ENCODE measurements at places on chromosomes 16 and 17.

DNA sequence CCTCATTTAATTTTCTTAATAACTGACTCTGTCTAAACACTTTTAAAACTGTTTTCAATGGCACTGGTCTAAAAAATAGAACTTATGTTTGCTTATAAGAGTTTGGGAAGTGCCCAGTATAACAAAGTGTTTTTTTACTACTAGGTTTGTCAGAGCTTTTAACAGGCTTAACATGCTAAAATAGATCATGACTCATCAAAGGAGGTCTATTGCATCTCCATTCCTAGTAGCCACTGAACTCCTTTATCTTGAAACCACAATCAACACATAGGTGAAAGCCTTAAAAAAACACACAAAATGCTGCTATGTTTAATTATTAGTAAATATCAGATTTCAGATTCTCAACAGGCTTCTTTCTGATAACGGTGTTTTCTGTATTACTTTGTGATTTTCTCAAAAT, 196.4 kb upstream of the KIF2B start:
- H3K27me3 ChIP-seq, result no peaks in the 10 kb centered on the region
- no peaks in the 10 kb centered on the region for H3K36me3 ChIP-seq
- no peak overlapping the region for H3K4me3 ChIP-seq

DNA sequence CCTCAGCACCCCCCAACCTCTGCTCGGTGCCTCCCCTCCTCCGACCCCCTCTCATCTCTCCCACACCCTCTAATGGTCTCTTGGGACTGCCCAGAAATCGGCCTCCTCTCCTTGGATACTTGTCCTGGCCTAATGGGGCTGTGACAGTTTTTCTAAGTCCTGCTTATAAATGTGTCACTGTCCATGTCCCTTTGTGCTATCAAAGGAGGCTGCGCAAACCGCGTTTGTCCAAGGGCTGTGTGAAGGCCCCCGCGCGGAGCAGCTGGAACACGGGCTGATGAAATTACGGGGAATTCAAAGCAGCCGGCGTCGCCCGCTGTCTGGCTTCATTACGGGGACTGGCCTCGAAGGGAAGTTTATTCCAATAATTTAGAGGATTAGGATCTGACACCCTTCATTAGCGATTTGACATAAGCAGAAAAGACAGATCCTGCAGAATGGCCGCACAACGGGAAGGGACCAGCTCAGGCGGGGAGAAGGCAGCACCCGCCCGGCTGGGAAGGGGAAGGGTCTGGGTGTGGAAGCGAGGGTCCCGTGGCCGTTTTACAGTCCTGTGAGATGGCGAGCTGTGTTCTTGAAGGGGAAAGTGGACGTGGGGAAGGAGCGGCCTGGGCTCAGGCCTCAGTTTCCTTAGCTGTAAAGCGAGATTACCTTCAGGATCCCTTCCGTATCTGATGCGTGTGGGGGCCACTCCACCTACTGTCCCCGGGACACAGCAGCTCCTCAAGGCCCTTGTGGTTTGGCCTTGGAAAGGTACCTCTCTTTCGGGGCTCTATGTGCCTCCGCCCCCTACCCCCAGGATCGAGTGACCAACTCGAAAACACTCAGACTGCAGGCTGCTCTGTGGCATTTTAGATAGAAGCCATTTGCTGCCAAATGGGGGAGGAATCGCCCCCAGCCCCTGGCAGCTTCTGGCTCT, 1.6 kb upstream of the WFIKKN2 start:
- H3K27ac ChIP-seq, result no peak overlapping the region
- H3K36me3 ChIP-seq, result no peaks in the 10 kb centered on the region
- no peak for DNase-seq
- no peaks in the 10 kb centered on the region for H3K27me3 ChIP-seq
- H3K4me1 ChIP-seq, result peaks cover 55% of the 10 kb centered on the region
- H3K4me3 ChIP-seq, result no peak overlapping the region

DNA sequence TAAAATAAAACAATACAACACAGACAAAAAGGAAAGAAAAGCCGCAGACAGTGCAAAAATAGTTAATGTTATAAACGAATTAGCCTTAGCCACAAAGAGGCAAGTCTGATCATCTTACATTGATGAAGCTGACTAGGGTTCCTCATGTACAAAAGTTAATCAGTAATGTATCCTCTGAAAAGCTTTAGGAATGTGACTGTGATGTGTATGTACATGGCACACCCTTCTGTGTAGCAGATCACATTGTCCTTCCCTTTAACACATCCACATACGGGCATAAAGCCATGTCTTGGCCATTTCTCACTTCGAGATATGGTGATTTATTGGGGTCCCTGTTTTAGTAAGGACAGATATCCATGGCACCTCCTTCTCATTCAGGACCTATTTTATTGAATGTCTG, 1327.5 kb upstream of the CDH8 start:
- no peaks in the 10 kb centered on the region for H3K27me3 ChIP-seq
- H3K36me3 ChIP-seq, result no peaks in the 10 kb centered on the region
- H3K4me1 ChIP-seq, result no peaks in the 10 kb centered on the region
- DNase-seq, result no peak
- no peak overlapping the region for H3K27ac ChIP-seq

GRCh38 chr17:59769887-59770286, 62.4 kb downstream of the VMP1 start:
- H3K27me3 ChIP-seq, result no peaks in the 10 kb centered on the region
- H3K27ac ChIP-seq, result no peak overlapping the region
- H3K4me3 ChIP-seq, result no peak overlapping the region
- H3K4me1 ChIP-seq, result no peaks in the 10 kb centered on the region

GRCh38 chr16:79605999-79606398, 5.5 kb upstream of the MAF start:
- H3K27me3 ChIP-seq, result peaks cover 14% of the 10 kb centered on the region
- H3K4me3 ChIP-seq, result peak overlapping the region; percentile 54
- peaks cover 16% of the 10 kb centered on the region for H3K4me1 ChIP-seq

DNA sequence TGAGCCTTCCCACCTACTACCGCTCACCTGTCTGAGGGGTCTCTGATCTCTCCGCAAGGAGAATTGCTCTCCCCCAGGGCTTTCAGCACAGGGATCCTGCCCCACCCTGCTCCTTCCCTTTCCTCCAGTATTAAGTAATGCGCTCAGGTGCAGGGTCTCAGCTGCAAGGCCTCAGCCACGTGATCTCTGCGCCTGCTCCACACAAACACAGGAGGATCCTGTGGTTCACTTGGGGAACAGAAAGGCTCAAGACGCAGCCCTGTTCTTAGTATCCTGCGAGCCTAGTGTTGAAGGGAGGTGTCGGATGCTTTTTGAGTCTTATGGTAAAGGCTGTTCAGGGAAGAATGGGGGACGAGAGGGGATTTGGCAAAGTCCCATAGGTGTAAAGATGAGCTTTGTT, 41.6 kb upstream of the GCSH start:
- no peaks in the 10 kb centered on the region for H3K27me3 ChIP-seq
- H3K4me3 ChIP-seq, result no peak overlapping the region
- peaks cover 9% of the 10 kb centered on the region for H3K4me1 ChIP-seq
- H3K27ac ChIP-seq, result no peak overlapping the region
- no peaks in the 10 kb centered on the region for H3K36me3 ChIP-seq

- no peaks in the 10 kb centered on the region for H3K27me3 ChIP-seq
- H3K27ac ChIP-seq, result no peak overlapping the region
- no peak for DNase-seq
- peaks cover 12% of the 10 kb centered on the region for H3K4me1 ChIP-seq
These were observed 78.7 kb downstream of the ZDHHC7 start for GRCh38 chr16:84932681-84933080.

DNA sequence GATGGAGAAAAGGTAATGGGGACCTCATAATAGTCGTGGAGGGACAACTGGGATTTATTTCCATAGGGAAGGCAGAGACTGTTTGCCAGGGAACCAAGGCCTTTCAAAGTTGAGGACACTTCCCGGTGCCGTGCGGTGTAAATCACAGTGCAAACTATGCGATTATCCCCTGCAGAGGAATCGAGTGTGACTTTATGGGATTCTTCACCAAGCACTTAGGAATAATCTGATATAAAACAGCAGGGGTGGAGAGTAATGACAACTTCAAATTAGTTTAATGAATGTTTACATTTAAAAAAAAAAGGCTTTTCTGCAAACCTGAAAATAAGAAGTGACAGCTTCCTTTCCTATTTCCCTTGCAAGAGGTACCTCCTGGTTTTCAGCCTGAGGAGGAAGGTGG, 538.2 kb downstream of the MAF start:
- no peak overlapping the region for H3K4me3 ChIP-seq
- H3K36me3 ChIP-seq, result no peaks in the 10 kb centered on the region
- DNase-seq, result no peak
- no peak overlapping the region for H3K27ac ChIP-seq

DNA sequence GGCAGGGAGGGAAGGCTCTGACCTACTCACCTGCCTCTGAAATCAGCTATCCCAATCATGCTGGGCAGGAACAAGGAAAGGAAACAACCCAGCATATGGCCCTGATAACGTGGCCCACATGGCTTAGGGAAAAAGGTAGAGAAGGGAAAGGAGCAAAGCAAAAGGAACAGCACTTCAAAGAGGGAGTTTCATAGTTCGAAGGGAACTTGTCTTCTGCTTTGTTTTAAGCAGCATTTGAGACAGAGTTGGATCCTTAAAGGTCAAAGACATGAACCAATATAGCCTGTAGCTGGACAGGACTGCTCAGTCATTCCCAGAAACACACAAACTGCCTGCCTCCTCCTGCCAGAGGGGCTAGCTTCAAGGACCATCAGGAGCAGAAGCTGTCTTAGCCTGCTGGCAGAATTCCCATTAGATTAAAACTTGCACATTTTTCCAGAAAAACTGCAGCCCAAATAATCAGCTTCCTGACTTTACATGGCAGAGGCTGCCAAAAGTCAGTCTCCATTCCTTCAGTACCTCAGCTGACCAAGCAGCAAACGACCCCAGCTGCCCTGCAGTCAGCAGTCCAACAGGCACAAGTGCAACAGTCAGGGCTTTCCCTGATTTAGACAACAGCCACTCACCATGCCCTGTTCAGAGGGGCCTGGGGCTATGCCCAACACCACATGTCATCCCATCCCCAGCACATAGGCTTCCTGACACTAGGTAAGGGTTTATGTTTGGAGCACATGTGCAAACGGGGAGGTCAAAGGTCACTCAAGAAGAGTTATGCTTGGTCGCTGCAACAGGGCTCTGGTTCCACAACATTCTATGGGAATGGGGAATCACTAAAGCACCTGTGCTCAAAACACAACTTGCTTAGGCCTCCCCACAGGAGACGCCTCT, 32.5 kb downstream of the RANBP10 start:
- peaks cover 4% of the 10 kb centered on the region for H3K4me1 ChIP-seq
- no peak for DNase-seq
- H3K27ac ChIP-seq, result no peak overlapping the region
- H3K4me3 ChIP-seq, result no peak overlapping the region
- no peaks in the 10 kb centered on the region for H3K27me3 ChIP-seq
- peaks cover 9% of the 10 kb centered on the region for H3K36me3 ChIP-seq

DNA sequence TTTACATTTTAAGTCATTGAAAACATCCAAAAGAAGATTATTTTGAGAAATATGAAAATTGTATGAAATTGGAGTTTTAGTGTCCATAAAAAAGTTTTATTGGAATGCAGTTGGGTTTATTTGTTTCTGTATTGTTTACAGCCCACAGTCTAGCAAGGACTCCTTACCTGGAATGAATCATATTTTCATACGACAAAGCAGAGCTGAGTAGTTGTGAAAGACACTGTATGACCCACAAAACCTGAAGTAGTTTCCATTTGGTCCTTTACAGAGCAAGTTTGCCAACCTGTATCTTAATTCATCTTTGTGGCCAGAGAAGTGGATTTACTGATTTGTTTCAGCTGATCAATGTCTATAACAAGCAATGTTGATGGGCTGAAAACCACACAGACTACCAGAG, 10.3 kb downstream of the CCL18 start:
- H3K27me3 ChIP-seq, result peaks cover 18% of the 10 kb centered on the region
- no peaks in the 10 kb centered on the region for H3K36me3 ChIP-seq
- DNase-seq, result no peak
- H3K4me1 ChIP-seq, result no peaks in the 10 kb centered on the region
- no peak overlapping the region for H3K4me3 ChIP-seq

DNA sequence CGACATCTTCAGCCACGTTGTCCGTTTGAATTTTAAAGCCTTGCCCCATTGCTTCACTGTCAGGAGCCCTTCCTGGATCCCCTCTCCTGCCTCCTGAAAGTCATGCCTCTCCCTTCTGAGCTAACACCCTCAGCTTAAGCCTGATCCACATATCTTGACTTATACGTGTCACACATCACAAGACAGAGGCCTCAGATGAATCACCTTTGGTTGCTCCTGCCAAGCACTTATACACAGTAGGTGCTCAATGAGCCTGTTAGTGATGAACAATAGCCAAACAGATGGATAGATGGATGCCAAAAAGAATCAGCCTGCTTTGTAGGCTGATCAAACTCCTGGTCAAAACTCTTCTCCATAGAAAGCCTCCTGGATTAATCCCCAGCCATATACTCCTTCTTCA, 31.8 kb downstream of the PITPNM3 start:
- no peak for DNase-seq
- no peak overlapping the region for H3K27ac ChIP-seq
- H3K4me1 ChIP-seq, result no peaks in the 10 kb centered on the region
- H3K4me3 ChIP-seq, result no peak overlapping the region
- H3K27me3 ChIP-seq, result no peaks in the 10 kb centered on the region
- no peaks in the 10 kb centered on the region for H3K36me3 ChIP-seq
